Ascending aorta (tissue), 2 donors: ENCODE measurements at places on chromosomes 7 and 10.

- DNase-seq = no peak
These were observed 434.4 kb upstream of the MGMT start for GRCh38 chr10:129032372-129033313.

- DNase-seq = no peak
These were observed 3.7 kb downstream of the METTL27 start for GRCh38 chr7:73838642-73839041.

DNA sequence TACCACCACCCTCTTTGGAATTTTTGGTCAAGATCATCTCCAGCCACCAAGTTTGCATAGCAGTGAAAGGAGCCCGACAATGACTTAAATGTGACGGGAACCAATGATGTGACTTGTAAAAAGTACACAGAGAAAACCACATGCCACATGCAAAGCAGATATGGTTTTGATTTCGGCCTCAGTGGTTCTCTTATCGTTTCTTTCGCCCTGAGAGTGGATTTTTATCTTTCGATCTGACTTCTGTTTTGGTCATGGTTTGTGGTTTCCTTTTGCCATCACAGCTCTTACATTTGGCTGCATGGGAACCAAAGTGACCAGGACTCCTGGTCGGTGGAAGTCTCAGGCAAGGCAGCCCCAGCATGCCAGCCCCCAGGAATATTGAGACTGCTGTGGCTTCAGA is 31.5 kb downstream of the TCF7L2 start:
- no peak for DNase-seq

DNA sequence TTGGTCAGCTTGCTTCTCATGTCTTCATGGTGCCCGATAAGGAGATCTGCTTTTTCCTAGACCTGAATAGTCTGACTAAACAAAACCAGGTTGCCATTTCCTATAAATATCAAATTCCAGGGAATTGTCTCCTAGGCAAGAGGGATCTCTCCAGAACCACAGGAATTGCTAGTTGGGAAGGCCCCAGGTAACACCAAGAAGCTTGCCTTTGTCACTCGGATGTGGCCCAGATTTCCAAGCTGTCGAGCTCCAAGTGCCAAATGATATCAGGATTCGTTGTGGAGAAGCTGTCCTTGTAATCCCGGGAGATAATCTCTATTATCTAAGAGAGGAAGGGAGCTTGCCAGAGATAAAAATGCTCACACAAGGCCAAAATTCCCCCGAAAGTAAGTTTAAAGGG is 1288.5 kb upstream of the AUTS2 start:
- no peak for DNase-seq

- no peak for DNase-seq
These were observed 41.0 kb downstream of the CADPS2 start for GRCh38 chr7:122845286-122845685.

- DNase-seq = no peak
These were observed 5.8 kb upstream of the JAKMIP3 start for GRCh38 chr10:132059760-132060508.

DNA sequence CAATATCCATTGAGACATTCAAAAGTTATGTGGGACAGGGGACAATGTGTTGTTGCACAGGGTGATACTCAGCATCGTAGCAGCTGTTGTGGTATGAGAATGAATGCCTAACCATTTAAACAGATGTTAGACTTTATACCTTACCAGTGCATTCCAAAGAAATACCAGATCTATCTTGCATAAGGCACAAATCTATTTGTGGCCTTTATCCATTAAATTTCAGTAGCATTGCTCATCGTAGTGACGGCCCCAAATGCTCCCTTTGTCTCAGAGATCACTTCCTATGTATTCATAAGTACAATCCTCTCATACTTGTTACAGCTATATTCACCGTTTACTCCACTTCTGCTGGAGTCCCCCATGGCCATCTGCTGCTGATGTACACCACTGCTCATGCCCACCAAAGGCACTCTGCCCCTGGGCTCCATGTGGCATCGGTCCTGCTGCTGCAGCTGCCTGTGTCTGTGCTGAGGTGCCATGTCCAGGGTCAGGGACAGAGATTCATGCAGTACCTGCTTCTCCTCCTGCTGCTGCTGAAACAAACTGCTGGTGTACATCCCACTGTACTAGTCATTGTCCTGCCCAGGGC is 96.3 kb downstream of the CPED1 start:
- DNase-seq = no peak

DNA sequence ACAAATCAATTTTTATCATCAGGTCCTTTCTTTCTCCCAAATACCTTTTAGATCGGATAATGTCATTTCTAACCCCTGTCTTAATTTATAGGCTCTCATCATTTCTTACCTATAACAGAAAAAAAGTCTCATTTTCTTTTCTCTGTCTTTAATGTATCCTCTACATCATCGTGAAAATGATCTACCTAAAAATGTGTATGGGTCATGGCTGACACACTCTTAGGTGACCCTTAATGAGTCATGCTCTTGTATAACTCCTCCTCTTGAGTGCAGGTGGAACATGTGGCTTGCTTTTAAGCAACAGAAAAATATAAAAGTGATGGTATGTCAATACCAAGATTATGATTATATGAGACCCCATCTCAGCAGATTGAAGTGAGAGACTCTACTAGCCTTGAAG is 139.4 kb downstream of the SEMA3C start:
- DNase-seq = no peak

DNA sequence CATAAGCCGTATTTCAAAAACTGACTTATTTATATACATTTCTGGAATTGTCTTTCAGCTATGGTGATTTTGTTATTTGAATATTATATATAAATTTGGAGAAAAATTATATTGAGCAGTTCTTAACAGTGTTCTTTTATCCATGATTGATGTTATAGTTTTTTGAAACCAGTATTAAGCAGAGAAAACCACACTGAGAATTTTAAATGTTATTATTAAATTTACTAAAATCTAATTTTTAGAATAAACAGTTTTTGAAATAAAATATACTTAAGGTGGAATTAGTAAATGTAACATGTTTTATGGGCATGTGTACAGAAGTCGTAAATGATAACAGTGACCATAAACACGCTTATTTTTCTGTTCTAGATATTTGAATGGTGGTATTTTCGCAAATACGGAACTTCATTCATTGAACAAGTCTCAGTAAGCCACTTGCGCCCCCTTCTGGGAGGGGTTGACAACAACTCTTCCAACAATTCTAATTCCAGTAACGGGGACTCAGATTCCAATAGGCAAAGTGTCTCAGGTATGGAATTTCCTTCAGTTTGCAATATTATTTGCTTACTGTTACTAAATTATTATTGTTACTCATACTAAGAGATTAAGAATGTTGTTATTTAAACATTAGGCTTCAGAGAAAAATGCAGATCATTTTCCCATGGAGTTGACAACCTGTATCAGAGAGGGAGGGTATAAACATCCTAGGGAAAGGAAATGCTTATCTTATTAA is 166.1 kb downstream of the ST7 start:
- DNase-seq = no peak

DNA sequence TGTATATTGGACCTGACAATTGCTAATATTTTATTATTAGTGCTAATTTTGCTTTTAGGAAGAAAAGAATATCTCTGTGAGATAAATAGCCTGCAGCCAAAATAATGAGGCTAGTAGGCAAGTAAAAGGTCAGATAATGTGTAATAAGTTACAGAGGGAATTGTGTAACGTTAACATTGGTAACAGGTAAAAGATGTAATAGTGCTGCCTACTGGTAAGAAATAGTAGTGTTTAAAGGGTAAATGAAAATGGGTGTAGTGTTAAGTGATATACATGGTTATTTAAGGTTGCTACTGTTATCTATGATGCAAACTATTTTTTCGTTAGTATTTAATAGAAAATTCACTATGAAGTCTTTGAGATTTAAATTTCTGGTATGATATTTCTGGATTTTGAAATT is 9.2 kb upstream of the FOXP2 start:
- DNase-seq = no peak

- DNase-seq = no peak
These were observed 22.7 kb downstream of the MRC1 start for GRCh38 chr10:17831896-17832295.

- no peak for DNase-seq
These were observed 233.7 kb upstream of the PHYHIPL start for GRCh38 chr10:58942724-58943123.

- DNase-seq = no peak
These were observed 115.0 kb downstream of the FAM107B start for GRCh38 chr10:14659626-14660196.

GRCh38 chr10:76111986-76112825 is 680.8 kb downstream of the LRMDA start:
- DNase-seq = no peak

DNA sequence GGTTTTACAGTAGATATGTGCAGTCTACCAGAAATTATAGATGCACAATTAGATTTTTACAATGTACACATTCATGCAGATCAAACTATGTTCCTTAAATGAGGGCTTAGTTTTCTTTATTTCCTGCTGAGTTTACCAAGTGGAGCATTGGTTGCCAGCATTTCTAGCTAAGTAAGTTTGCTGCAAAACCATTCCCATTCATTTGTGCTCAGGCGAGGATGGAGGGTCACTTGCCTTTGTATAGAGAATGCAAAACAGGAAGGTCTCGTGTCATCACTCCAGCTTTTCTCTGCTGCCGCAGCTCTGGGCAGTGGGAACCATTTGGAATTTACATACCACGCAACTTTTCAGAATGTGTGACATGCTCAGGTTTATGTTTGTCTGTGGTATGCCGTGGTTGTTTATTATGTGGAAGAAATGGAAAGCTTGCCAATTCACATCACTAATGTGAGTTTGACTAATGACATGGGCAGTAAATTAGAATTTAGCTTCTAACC is 198.6 kb downstream of the TRIL start:
- DNase-seq = no peak

DNA sequence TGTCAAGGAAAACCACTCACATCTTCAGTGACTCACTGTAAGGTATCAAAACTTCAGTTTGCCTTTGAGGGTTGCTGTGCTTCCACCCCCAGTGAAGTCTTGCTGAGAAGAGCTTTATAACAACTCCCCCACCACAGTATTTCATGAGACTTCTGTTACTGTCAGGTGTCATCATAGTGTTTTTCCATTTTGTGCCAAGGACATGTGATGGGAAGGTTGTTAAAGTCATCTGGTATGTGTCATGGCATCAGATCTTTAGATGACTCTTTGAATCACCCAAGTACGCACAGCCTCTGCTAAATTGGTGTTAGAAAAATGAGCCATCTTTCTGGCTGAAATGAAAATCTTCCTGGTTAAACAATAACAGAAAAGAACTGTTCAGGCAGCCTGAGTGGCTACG is 115.0 kb upstream of the CCDC6 start:
- no peak for DNase-seq

DNA sequence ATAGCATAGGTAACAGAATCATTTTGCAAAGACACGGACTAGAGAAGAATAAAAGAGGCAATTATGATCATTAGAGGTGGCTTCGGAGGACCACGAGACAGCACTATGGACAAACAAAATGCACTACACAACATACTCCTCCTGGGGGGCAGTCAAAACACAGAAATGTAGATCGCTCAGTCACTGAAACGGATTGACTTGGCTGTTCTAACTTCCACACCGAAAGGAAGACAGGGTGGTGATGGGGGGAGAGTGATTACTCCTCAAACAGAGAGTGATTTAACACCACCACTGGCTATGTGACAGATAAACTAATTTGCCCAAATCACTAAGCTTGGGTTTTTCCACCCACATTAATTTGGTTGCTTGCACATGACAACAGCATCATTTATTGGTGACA is 14.1 kb upstream of the PPA1 start:
- no peak for DNase-seq

DNA sequence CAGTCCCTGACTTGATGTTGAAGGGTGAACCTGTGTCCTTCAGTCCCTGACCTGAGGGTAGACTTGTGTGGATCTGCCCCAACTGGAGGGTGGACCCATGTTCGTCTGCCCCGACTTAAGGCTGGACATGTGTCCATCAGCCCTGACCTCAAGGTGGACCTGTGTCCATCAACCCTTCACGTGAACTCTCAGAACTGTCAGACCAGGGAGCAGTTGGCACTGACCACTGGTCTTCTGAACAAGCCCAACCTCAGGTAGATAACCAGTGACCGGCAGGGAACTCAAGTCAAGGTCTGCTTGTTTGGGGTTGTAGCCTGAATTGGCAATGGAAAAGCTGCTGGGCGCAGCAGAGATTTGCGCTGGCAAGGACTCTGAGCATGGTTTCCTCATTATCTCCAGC is 96.5 kb downstream of the ADCY1 start:
- no peak for DNase-seq

DNA sequence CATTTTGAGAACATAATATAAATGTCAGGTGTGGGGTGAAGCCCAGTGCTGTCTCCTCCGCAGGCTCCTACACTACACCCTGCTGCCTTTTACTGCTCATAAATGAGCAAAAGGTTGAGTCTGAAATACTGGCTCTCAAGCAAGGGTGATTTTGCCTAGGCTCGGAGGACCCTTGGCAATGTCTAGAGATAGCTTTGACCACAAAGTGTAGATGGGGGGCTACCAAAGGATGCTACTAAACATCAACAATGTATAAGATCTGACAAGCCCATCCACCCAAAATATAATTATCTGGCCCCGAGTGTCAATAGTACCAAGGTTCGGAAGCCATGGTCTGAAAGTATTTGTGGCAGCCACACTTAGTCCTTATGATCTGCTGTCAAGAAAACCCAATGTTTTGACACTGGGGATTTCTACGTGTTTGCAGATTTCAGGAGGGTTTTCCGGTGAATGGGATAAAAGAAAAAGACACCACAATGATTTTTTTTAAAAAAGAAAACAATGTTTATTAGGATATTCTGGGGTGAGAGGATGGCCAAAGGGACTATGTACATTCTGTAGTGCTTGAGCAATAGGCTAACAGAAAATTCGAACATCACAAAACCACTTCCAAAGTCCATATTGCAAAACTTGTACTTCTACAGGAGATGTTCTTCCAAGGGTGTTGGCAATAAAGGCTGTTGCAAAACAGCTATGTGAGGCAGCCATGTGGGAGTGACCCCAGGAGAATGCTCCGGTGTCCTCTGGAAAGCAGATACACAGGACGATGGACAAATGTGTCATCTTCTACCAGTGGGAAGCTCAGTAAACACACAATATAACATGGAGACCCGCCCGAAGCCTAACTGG is 216.3 kb downstream of the GFRA1 start:
- DNase-seq = peak; percentile 67

DNA sequence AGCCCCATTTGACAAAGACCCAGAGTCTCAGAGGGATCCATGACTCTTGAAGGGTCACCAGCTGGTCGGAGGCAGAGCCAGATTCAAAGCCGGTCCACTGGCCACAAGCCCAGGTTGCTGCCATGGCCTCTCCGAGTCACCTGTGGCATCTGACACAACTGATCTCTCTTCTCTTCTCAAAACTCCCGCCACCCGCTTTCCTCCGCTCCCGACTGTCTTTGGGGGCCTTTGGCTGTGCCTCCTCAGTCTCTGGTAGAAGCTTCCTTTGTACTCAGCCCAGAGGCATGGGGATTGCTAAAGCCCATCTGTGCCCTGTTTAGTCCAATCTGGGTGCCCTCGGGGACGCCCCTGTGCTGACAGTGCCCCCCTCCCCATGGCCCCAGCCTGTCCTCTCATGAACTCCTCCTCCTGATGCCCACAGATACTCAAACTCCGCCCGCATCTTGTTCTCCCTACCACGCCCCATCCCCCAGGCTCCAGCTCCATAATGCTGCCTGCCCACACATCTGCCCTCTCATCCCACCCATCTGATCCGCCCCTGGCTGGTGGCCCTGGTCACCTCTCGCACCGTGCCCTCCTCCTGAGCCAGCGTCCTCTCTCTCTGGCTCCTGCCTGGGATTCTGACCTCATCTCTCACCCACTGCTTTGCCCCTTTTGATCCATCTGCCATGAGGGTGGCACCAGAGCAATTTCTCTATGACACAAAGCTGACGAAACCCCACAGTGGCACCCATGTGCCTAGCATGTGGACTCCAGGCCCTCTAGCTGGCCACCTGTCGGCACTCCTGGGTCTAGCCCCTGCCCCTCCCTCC is 150.6 kb downstream of the SLIT1 start:
- no peak for DNase-seq

GRCh38 chr10:71368643-71369042 is 28.1 kb upstream of the CDH23 start:
- DNase-seq = no peak
